ENCODE measurements at places on chromosomes 1 and 21.

DNA sequence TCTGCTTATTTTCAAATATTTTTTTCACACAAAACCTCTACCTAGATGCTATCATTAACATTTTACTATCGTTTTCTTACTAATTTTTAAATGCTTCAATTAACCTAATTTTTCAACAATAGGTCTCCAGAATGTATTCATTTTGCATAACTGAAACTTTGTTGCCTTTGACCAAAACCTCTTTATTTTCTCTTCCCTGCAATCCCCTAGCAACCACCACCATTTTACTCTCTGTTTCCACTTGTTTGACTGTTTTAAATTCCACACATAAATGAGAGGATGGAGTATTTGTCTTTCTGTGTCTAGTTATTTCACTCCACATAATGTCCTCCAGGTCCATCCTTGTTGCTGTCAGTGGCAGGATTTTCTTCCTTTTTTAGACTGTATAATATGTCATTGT lies 9.5 kb upstream of the F13B start:
- no peak for DNase-seq

GRCh38 chr1:155003227-155003765 lies 694 bp downstream of the ZBTB7B start:
- no peak for DNase-seq

- DNase-seq: peak; percentile 88
Observed at GRCh38 chr21:35138665-35139381, 89.7 kb upstream of the RUNX1 start.

DNA sequence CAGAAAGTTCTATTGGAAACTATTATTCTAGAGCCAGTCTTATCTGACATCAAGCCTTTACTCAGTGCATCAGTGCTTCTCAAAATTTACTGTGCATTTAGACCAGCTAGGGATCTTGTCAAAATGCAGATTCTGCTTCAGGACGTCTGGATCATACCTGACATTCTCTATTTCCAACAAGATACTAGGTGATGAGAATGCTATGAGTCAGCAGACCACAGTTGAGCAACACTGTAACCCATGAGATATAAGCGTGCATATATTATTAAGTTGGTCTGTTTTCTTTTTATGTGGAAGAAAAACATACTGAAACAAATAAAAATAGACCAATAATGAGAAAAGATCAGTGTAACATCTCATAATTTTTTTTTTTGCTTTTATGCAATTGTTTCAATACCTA lies 40.4 kb upstream of the KCNH1 start:
- DNase-seq: no peak

GRCh38 chr1:20830378-20830777 lies 43.3 kb upstream of the HP1BP3 start:
- DNase-seq: no peak

- DNase-seq: peak; percentile 37
Observed at GRCh38 chr1:99266726-99267125, 2.4 kb downstream of the PLPPR4 start.

DNA sequence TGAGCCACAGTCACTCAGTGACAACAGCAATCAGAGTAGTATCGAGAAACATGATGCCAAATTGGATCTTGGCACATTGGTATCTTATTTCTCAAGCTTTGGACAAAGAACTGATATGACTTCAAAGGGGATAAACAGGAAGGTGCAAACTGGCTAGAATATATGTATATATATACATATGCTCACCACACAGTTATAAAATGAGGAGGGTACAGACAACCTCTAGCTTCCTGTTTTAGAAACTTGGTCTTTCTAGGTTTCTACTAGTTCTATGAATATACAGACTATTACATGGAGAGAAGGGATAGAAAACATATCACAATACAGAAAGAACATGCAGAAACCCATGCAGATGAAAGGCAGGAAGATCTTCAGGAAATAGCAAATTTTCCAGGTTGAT lies 292.1 kb upstream of the SNX7 start:
- DNase-seq: no peak

- DNase-seq: no peak
Observed at GRCh38 chr1:70893381-70893780, 154.2 kb downstream of the PTGER3 start.

- DNase-seq: no peak
Observed at GRCh38 chr21:38269576-38269936, 12.8 kb downstream of the KCNJ15 start.

DNA sequence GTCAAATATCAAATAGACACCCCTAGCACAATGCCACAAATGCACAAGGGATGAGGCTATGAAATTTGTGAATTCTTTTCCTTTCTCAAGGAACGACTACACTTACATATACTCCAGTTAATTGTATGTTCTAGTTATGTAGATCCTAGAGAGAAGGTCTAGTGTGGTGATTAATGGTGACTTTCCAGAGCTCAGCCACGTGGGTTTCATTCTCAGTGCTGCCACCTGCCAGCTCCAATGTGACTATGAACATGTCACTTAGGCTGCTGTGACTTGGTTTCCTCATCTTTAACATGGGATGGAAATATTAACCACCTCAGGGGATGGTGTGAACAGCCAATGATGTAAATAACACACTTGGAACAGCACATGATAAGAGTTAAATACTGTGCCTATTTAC lies 138.3 kb downstream of the APP start:
- no peak for DNase-seq

- DNase-seq: no peak
Observed at GRCh38 chr1:203447151-203447550, 28.5 kb upstream of the PRELP start.

GRCh38 chr1:172178886-172179285 lies 241.6 kb upstream of the C1orf105 start:
- DNase-seq: no peak

- DNase-seq: no peak
Observed at GRCh38 chr1:221945669-221946068, 203.8 kb upstream of the DUSP10 start.

GRCh38 chr1:92123868-92124267 lies 43.7 kb downstream of the BTBD8 start:
- DNase-seq: no peak

DNA sequence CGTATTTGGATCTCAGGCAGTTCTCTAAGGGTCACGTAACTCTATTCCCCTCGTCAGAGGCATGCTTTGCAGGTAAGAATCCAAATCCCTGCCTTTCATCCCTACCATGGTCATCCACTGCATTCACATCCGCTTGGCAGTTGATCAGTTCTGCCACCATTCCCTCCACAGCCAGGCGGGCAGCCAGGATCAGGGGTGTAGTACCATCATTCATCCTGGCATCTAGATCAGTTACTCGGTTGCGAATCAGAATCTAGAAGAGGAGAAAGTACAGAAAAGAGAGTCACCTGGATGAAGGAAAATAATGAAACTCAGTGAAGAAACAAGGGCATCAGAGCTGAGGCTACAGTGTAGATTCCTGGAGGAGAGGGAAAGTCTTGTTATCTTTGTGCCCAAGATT lies 22.0 kb upstream of the ADAM30 start:
- no peak for DNase-seq
